ENCODE measurements at places on chromosomes 16 and 17.

GRCh38 chr17:81307636-81308560 is 12.8 kb upstream of the SLC38A10 start:
- DNase-seq = no peak

DNA sequence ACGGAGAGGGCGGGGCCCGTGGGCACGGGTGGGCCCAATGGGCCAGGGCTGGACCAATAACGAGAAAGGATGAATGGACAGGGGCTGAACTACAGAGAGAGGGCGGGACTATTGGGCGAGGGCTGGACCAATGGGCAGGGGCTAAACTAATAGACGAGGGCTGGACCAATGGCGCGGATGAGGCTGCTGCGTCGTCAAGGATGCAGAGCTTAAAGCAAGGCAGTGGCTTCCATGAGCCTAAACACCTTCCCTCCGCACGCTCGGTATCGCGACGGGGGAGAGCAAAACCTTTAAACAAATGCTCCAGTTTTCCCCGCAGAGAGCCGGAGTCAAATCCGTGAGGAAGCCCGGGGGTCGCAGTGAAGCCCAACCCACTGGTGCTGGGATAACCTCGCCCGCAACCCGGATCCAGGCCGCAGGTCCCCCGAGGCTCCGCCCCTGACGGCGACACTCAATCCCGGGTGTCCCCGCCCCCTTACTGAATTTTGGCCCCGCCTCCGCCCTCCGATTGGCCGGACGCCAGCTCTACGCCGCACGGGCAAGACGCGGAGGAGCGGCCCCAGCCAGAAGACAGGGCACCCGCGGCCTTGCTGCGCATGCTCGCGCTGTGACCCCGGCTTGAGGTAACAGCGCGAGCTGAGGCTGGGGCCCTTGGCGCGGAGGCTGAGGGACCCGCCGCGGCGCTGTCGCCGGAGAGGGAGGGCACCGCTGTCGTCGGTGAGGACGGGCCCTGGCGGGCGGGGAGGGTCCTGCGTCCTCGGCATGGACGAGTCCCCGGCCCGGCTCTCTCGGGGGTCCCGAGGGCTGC is at the start of gene FLYWCH2:
FLYWCH2 (plus strand) TSS at position 566 of the 808 bp plus-strand sequence. CDS start 13,235 bp downstream, outside the sequence.
- DNase-seq = peak; percentile 95

DNA sequence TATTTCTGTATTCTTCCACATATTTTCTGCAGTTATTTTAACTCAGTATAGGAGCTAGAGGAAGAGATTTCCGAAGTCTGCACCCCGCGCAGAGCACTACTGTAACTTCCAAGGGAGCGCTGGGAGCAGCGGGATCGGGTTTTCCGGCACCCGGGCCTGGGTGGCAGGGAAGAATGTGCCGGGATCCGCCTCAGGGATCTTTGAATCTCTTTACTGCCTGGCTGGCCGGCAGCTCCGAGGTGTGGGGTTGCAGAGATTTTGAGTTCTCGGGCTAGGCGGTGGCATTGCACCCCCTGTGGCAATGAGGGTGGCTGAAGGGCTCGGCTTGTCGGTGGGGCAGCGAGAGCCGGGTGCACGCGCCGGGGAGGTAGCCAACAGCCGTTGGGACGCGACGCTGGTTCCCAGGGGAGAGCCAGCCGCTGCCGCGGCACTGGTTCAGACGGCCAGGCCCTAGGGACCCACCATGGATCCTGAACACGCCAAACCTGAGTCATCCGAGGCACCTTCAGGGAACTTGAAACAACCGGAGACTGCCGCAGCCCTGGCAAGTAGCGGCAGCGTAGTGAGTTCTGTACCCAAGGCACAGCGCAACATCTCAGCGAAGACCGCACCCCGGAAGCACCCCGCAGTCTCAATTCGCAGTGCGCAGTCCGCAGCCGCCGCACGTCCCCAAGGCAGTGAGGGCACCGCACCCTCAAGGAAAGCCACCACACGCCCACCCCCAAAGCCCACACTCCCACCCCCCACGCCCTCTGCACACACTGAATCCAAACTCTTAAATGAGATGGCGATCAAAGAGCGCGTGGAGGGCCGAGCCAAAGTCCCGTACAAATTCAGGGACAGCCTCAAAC is at the start of gene CMTM1:
CMTM1 (plus strand) TSS at position 389 of the 851 bp plus-strand sequence; CDS start at position 464, 75 bp downstream.
- DNase-seq = no peak

DNA sequence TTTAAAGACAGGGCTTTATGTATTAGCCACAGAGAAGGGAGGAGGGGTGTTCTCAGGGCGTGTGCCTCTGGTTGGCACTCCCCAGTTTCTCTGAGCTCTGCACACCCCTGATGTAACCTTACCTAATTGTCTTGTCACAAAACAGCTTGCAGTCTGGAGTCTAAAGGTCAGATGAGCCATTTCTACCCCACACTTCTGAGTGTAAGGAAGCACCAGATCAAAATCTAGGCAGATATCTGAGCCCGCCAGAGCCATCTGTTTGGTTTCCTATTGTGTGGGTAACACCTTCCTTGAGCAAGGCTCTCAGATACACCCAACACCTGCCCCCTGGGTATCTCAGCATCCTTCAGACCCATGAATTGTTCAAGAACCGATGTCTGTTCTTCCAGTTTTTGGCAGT is 15.5 kb downstream of the CDH1 start:
- no peak for DNase-seq

DNA sequence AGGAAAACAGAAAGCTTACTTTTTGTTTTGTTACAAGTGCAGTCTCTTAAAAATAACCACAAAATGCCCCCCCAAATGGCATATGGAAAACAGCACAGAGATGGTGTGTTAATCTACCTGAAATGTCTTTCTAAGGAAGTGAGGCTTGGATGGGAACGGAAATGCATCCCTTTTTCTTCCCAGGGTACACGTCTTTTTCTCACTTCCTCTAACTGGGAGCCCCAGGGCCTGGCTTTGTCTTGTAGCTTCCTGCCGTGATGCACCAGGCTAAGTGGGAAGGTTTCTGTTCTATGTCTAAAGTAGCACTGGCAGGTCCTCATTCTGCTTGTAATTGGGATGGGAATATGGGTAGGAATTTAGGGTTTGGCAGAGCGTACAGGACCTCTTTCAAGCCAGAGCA is 52.5 kb upstream of the CACNG3 start:
- DNase-seq = no peak

GRCh38 chr17:47251421-47251940 is 2.1 kb upstream of the ITGB3 start:
- DNase-seq = no peak

GRCh38 chr16:998211-998610 is 16.6 kb downstream of the SOX8 start:
- no peak for DNase-seq

DNA sequence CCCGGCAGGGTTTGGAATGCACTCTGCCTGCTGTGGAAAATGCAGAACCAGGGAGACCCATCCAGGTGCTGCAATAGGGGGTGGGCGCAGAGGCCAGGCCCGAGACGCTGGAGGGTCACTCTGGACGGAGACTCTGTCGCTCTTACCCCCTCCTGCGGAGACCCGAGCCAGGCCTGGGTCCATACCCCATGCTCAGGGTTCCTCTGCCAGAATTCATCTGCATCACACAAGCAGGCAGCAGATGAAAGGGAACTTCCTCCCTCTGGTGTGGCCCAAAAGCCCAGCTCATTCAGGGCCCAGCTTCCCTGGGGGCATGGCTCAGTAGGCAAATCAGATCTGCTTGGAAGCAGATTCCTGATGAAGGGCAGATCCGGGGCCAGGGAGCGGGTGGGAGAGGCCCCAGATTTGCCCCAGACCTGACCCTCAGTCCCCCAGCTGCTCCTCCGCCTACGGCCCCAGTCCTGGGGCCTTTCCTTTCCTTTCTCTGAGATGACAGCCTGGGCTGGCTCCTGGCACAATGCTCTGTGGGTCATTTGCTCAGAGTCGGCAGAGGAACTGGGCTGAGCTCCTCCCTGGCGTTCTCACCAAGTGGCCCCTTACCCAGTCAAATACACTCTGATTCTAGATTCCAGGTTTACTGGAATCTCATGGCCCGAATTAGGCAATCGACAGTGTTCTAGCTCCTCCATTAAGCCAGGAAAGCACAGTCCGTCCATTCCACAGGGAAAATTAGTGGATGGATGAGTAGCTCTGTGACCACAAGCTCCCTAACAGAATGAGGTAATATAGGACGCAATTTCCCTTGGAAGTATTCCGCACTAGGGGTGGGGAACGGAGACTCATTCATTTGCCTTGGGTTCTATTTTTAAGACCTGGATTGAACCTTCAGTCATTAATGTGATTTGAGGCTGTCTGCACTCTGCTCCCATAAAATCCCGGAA is 19.1 kb upstream of the RASD1 start:
- no peak for DNase-seq

DNA sequence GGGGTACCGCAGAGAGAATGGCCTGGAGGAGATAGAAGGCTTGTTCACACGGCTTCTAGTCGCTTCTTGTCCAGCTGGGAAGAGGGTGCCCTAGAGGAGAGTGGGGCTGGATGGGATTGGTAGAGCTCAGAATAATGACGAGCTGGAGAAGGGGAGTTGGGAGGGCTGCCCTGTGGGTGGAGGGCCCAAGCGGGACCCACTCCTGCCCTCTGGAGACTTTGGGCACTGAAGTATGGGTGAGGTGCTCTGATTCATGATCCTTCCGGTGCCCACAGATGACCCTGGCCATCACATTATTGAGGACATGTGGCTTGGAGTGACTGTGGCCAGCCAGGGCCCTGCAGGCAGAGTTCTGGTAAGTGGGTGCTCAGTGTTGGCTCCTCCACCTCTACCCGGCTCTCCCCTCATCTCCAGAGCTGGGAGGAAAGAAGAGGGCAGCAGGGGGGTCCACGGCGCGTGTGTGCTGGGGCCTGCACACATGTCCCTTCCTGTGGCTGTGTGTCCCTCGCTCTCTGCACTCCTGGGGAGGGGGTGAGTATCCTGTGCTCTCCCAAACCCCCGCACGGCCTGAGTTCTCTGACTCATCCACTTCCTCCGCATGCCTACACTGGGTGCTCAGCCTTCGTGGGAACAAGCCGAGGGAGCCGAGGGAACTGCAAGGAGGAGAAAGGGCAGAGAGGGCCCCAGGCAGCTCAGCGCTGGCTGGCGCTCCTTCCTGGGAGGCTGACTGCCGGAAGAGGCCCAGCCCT is 8.5 kb downstream of the ITGA3 start:
- DNase-seq = peak; percentile 85

GRCh38 chr17:80978499-80979497 is 12.8 kb upstream of the CHMP6 start:
- no peak for DNase-seq

DNA sequence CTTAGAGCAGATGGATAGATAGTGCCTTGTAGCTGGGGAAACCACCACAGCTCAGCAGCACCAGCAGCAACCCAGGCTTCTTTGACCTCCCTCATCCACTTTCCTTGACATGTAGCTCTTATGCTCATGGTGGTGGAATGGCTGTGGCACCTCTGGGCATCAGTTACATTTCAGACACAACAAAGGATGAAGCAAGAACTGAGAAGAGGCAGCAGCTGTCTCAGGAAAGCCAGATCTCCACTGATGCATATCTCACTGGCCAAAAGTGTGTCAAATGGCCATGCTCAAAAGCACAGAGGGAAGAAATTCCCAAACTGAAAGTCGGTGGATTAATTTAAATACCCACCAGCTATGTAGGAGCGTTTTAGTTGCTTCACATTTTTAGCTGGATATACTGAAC is 671.4 kb upstream of the SALL1 start:
- DNase-seq = no peak

GRCh38 chr16:56316545-56316944 is 108.8 kb downstream of the AMFR start:
- DNase-seq = no peak

DNA sequence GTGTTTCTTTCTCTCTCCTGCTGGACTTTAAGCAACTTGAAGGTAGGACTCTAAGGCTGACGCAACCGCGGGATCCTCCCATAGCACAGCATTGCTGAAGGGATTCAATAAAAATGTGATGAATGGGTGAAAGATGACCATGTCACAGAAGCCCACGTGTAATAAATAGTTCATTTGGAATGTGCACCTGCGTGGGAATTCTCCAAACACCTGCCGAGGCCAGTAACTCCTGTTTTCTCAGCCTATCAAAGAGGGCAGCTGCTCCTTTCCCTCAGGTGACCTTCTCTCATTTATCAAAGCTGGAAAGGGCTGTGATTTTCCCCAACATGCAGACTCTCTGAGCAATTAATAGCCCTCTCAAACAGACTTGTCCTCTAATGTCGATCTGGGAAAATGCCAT is 235.7 kb downstream of the STX8 start:
- no peak for DNase-seq

GRCh38 chr17:4492721-4493561 is 5.7 kb upstream of the SPNS2 start:
- no peak for DNase-seq

GRCh38 chr17:82232876-82233785 is 4.3 kb downstream of the SLC16A3 start:
- DNase-seq = no peak

GRCh38 chr16:842061-842476 is 41.5 kb upstream of the GNG13 start:
- DNase-seq = no peak

DNA sequence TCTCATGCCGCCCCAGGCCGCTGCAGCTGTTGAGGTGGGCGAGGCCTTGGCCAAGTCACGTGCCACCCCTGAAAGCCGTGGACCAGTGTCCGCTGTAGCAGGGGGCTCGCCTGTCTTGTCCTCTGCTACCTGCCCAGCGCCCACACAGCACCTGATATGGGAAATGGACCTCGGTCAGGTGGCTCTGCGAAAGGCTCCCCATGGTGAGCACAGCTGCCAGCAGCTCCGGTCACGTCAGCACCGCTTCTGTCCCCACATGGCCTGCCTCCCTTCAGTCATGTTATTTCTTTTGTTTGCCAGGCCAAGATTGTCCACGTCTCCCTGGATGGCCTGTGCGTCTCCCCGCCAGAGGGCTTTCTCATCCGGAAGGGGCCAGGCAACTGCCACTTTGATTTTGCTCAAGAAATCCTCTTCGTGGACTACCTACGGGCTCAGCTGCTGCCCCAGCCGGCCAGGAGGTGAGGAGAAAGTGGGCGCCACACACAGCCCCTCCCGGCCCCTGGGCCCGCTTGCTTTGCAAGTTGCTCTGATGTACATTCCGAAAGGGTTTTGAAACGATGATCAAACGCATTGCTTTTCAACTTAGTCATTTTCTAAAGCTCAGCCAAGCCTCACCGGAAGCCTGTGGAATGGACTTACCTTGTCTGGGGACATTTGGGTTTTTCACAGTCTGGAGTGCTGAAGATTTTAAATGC is 219.8 kb downstream of the KATNIP start:
- DNase-seq = no peak

- DNase-seq = no peak
Measured at GRCh38 chr17:265718-266117, 84.3 kb upstream of the DOC2B start.

- DNase-seq = peak; percentile 35
Measured at GRCh38 chr17:29116804-29117753, 63.1 kb downstream of the MYO18A start.

- DNase-seq = no peak
Measured at GRCh38 chr17:17540935-17541639, 44.9 kb upstream of the RASD1 start.

DNA sequence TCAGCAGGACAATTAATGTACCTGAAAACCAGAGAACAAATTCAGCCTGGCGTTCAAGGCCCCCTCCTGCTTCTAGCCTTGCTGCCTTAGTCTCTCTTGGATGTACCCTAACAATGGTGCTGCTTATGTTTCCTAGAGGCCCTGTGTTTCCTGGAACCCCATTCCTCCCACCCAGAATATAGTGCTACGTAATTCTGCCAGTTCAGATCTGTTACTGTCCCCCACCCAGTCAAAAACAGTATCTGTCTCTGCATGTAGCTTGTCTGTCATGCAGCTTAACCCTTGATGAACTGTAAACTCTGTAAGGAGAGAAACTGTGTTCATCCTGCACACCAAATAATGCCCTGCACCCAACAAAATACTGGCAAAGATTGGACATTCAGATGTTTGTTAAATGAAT is 6.8 kb downstream of the MRTFB start:
- DNase-seq = no peak

Data from SW 1271 (cell line).